KG1 (cell line): ENCODE measurements at places on chromosomes 1 and 21.

DNA sequence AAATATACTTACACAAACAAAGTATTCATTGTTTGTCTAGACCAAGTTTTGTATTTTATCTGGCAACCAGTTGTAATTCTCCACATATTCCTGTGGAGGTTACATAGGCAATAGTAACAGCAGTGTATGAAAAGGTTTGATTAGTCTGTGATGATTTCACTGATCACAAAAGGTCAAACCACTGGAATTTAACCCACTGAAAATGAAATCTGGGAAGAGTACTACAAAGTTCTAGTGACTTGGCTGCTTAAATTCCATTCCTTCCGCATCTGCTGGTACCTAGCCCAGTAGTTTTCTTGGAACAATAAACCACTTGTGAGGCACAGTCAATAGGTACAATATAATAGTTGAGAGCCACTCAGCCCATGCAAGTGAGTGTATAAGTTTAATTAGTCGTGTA lies 205.4 kb downstream of the NFIA start:
- DNase-seq: no peak

GRCh38 chr1:242187171-242187570 lies 188.3 kb upstream of the MAP1LC3C start:
- no peak for DNase-seq

DNA sequence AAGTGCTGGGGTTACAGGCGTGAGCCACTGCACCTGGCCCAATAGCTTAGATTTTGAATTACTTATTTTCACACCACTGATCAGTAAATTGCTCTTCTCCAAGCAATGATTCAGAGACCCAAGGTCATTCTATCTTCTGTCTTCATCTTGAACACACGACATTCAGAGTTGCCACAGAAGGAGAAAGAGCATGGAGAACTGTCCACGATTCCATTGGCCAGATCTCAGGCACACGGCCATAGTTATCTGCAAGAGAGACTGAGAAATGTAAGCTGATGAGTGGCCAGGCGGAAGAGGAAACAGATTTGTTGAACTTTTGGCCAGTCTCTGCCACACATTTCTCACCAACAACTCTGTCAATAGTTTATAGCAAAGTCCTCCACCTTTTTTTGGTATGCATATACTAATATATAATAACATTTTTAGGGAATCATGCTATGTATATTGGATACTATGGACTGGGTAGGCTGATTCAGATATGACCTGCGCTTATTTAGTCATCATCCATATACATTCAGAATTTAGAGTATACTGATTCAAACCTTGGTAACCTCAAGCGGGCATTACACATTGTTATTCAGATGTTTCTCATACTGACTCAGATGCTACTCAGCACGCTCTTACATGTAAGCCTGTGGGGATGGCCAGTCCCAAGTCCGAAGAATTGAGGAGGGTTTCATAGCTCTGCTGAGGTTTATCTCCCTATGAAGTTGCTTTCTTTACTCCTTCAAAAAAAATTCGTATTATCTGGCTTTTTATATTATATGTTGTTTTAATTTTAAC lies 25.5 kb upstream of the CAP1 start:
- DNase-seq: no peak

GRCh38 chr1:1959840-1960479 lies 40.9 kb upstream of the TMEM52 start:
- DNase-seq: no peak

DNA sequence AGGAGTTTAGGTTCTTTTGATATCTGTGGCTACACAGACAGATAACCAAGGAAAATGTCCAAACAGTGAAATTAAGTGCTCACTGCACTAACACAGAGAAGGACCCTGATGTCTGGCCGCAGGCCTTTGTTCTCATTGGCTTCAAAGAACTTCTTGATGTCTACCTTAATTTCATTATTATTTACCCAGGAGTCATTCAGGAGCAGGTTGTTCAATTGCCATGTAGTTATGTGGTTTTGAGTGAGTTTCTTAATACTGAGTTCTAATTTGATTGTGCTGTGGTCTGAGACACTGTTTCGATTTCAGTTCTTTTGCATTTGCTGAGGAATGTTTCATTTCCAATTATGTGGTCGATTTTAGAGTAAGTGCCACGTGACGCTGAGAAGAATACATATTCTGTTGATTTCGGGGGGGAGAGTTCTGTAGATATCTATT lies 15.2 kb upstream of the LGALS8 start:
- DNase-seq: no peak

DNA sequence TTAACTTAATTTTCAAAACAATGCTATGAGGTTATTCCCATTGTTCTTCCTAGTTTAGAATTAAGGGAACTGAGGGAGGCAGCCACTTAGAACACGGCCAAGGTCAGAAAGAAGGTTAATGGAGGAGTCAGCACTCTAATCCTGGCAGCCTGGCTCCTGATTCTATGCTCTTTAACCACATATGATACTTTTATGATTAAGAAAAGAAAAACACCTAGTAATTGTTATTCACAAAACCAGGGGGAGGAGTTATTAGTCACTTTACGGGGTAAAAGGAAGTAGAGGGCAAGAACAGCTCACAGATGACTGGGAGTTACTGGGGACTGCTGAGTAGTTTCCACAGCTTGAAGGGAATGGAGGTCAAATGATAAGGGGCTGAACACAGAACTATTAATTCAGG lies 38.6 kb downstream of the GADD45A start:
- no peak for DNase-seq

GRCh38 chr1:172321451-172321850 lies 99.0 kb upstream of the C1orf105 start:
- DNase-seq: no peak

DNA sequence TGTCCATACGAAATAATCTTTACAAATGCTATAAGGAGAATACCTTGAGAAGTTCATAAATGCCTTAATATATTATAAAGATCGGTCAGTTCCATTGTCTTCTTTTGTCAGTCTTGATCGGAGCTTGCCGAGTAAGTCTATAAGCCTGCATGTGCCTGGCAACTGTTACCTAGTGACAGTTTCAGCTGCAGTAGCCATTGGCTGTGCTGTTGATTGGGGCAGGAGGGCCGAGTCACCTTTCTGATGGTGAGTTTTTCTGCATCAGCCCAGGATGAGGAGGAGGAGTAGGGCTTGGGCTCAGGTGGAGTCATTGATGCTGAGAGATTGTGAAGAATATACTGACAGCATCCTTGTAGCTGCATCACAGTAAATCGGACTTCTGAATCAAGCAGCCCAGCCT lies 1.9 kb upstream of the GPR52 start:
- no peak for DNase-seq

DNA sequence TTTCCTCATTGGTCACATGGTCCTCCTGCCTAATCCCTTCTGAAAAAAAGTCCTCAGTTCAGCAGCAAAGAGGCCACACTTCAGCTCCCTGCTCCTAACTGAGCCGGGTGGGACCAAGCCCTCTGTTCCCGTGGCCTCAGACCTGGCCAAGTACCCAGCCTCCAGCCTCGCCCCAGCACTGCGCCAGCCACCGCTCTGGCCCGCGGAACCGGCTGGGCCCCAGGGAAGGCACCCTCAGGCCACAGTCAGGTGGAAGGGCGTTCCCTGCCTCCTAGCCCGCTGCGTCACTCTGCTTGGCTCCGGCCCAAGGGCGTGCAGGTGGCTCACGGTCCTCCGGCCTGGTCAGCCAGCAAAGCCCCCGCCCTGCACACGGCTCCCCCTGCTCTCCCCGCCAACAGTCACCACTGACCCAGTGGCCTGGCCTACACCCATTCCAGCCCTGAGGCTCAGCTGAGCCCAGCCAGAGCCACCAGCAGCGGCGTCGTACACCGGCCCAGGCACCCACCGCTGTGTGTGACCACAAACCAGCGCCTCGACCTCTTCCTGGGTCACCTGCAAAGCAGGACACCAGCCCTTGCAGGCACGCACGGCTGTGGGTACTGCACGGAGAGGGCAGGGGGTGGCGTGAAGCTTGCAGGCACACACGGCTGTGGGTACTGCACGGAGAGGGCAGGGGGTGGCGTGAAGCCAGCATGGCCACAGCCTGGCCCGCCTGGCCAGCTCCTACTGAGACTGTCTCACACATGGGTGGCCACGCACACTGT lies 19.4 kb downstream of the NADK start:
- no peak for DNase-seq
